ENCODE measurements at places on chromosomes 11 and 22. TPM values are rescaled to one million over a fixed set of nuclear protein-coding genes. Genes with fewer than 3 reads are reported as not detected.

- no peak for DNase-seq
Measured at GRCh38 chr11:45324459-45324858, 38.3 kb upstream of the SYT13 start.

DNA sequence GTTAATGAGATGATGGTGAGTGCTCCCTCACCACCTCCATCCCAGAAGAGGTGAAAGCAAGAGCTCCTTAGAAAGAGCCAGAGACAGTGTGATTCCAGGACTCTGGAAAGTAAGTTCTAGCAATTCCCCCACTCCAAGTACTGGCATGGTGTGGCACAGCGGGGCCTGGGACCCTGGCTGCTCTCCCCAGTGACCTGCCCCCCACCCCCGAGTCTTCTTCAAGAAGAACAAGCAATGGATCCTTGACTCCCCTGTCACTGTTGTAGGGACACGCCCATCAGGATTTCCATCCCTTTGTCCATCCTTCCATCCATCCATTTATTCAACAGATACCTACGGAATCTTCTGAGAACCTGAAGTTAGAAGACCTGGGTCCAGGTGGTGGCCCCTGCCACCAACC, 44.4 kb downstream of the C11orf96 start:
- DNase-seq: no peak

GRCh38 chr11:72482211-72482812, 48.0 kb upstream of the CLPB start:
- DNase-seq: peak; percentile 87

GRCh38 chr22:41752011-41752970, 48.2 kb upstream of the CCDC134 start:
- no peak for DNase-seq

GRCh38 chr22:37379085-37379484, 48.2 kb downstream of the ELFN2 start:
- no peak for DNase-seq

UQCR10 gene
- 108 TPM for total RNA-seq
